ENCODE measurements at places on chromosomes 1 and 21.

DNA sequence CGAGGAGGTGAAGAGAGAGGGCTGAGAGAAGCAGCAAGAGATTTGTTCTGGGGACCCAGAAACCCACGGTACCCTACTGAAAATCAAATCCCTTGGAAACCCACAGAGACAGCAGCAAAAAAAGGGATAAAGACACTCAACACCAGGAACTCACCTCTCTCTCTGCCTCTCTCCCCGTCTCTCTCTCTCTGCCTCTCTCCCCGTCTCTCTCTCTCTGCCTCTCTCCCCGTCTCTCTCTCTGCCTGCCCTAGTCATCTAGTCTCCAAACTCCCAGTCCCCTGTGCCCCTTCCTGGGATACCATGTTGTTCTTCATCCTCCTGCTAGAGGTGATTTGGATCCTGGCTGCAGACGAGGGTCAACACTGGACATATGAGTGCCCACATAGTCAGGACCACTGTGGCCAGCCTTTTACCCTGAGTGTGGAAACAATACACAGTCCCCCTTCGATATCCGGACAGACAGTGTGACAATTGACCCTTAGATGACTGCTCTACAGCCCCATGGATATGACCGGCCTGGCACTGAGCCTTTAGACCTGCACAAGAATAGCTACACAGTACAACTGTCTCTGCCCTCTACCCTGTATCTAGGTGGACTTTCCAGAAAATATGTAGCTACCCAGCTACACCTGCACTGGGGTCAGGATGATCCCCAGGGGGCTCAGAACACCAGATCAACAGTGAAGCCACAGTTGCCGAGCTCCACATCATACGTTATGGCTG is 9.8 kb upstream of the ALDH9A1 start:
- no peak for DNase-seq

DNA sequence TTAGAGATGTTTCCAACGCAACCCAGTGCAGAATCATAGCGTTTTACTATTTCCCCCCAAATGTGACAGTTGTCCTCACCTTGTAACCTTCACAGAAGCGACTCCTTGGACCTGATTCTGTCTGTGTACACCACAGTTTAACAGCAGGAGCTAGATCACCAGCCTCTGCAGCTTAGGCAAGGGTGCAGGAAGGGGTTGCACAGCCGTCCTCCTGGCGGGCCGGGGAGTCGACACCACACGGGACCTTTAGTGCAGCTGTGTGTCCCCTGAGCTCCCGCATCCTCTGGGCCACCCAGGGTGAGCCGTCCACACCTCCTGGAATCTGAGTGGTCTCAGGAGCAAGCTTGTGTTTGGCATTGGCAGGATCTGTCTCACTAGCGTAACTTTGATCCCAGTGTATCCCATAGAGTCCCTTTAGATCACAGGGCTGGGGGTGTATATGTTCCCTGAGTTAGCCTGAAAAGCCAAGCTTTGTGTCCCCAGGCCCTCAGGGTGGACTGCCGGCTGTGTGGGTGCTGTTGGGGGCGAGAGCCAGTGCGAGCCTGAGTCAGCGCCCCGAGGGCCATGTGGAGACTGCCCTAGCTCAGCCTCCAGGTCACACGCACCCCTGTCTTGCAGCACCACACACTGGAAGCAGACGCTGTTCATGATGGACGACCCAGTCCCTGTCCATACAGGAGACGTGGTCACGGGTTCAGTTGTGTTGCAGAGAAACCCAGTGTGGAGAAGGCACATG is 27.5 kb downstream of the PRMT2 start:
- no peak for DNase-seq

GRCh38 chr1:185369786-185370185 is 52.7 kb upstream of the IVNS1ABP start:
- DNase-seq: no peak

DNA sequence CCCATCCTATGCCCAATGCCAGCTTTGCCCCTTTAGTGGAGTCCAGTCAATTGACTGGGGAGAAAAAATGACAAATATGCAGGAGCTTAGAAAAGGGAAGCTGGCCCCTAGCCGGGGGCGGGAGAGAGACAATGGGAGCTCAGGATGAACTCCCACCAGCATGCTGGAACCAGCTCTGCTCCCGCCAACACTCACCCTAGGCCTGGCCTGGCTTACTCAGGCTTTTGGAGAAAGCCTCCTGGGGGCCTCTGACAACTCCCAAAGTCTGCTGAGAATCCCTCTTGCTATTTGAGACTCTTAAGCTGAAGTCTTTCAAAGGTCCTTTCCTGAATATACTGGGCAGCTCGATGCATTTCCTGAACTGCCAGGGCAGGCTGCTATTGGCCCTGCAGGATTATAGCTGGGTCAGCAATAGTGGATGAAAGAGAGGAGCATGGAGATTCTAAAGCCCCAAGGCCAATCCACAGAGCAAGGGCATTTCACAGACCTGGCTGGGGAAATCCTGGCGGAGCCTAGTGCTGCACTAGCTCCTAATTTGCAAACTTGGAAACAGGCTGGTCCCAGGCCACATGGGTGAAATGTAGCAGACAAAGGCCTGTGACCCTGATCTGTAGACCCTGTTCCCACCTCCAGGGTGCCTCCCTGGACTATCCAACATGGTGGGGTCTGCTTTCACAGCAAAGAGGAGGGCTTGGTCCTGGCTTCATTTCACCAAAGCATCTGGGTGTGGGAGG is 35.7 kb upstream of the CLSTN1 start:
- DNase-seq: no peak

GRCh38 chr1:164772635-164773034 is 213.7 kb downstream of the PBX1 start:
- DNase-seq: peak; percentile 20

All from MV-4-11 (cell line).